Regular cardiac myocyte (primary cell): ENCODE measurements at places on chromosomes 12 and 14. TPM values are rescaled to one million over a fixed set of nuclear protein-coding genes. Genes with fewer than 3 reads are reported as not detected.

Gene SSPN
- 6.7 and 12.1 TPM in 2 replicates for total RNA-seq

Gene GALNT16
- total RNA-seq, result 1.9 and 2.5 TPM in 2 replicates

Gene CLEC9A
- not detected in 2 replicates for total RNA-seq

Gene TTC9
- total RNA-seq, result under 0.01 TPM in 2 replicates

Gene CYP27B1
- total RNA-seq, result 0.19 and 1.1 TPM in 2 replicates

Gene ASPG
- total RNA-seq, result not detected in 2 replicates

Gene AQP2
- total RNA-seq, result not detected in 2 replicates

Gene CD4
- total RNA-seq, result 0.28 and 0.58 TPM in 2 replicates

Gene SLC39A5
- 0.85 TPM in 1 of 2 replicates, not detected in the other for total RNA-seq

Gene PEX5
- 20.3 and 29.9 TPM in 2 replicates for total RNA-seq

Gene ZNF605
- total RNA-seq, result 7.1 and 13.8 TPM in 2 replicates

Gene BEST3
- total RNA-seq, result under 0.01 and 0.28 TPM in 2 replicates

Gene ZC2HC1C
- 0.85 and 0.96 TPM in 2 replicates for total RNA-seq

Gene LMO3
- under 0.01 and 0.56 TPM in 2 replicates for total RNA-seq

Gene GZMB
- total RNA-seq, result not detected in 2 replicates

Gene CPNE6
- not detected in 2 replicates for total RNA-seq

Gene CISTR
- total RNA-seq, result not detected in 2 replicates

Gene B4GALNT3
- 0.28 TPM in 1 of 2 replicates, not detected in the other for total RNA-seq

Gene GPX2
- total RNA-seq, result not detected in 2 replicates

Gene PSMC1
- 139 and 289 TPM in 2 replicates for total RNA-seq

Gene CNPY2
- 93.0 and 106 TPM in 2 replicates for total RNA-seq

Gene KRT8
- total RNA-seq, result 12.1 and 18.6 TPM in 2 replicates

Gene TAMALIN
- 2.7 and 9.0 TPM in 2 replicates for total RNA-seq

Gene RNASE7
- not detected in 2 replicates for total RNA-seq

Gene TSHR
- not detected in 2 replicates for total RNA-seq

Gene SRRM4
- not detected in 2 replicates for total RNA-seq

Gene NFYB
- 16.7 and 22.8 TPM in 2 replicates for total RNA-seq

Gene GPR68
- 0.96 and 2.3 TPM in 2 replicates for total RNA-seq

Gene TMEM63C
- total RNA-seq, result under 0.01 and 0.56 TPM in 2 replicates

Gene TGFB3
- total RNA-seq, result 3.8 and 7.3 TPM in 2 replicates

Gene PARPBP
- 5.6 and 18.0 TPM in 2 replicates for total RNA-seq

Gene ACOT6
- 0.28 TPM in 1 of 2 replicates, not detected in the other for total RNA-seq

Gene FSCB
- under 0.01 and 0.19 TPM in 2 replicates for total RNA-seq

Gene TUBA1B
- 957 and 3,447 TPM in 2 replicates for total RNA-seq

Gene DEPDC4
- 1.7 and 3.4 TPM in 2 replicates for total RNA-seq

Gene EML1
- 27.2 and 27.9 TPM in 2 replicates for total RNA-seq

Gene SLC6A15
- total RNA-seq, result 0.77 and 0.85 TPM in 2 replicates

Gene LPAR5
- total RNA-seq, result not detected in 2 replicates

Gene ACOT4
- 0.77 and 1.4 TPM in 2 replicates for total RNA-seq

Gene GPR84
- total RNA-seq, result not detected in 2 replicates
